ENCODE measurements at places on chromosomes 4 and X.

- no peak for DNase-seq
Measured at GRCh38 chr4:77009511-77010115, 60.1 kb downstream of the SEPTIN11 start.

GRCh38 chr4:77095101-77095821 is 19.5 kb upstream of the CCNI start:
- peak; percentile 89 for DNase-seq

- no peak for DNase-seq
Measured at GRCh38 chr4:44671636-44672035, 6.6 kb upstream of the GUF1 start.

GRCh38 chr4:78939667-78940008 is 400 bp upstream of the PAQR3 start:
- DNase-seq = no peak

DNA sequence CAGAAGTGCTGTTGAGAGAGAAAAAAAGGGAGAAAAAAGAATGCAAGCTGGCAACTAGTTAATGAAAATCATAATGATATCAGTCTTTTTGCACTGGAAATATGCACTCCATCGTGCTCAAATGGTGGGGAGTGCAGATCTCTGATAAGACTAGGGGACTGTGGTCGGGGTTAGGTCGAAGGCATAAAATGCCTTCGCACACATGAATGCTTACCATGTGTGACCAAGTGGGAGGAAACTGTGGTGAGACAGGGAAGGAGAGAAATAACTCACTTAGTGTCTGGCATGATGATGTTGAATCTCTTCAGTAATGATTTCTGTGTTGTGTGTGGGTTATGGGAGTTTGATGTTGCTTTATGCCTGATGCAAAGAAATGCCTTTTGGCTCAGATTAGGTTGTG is 358.9 kb downstream of the FBXO8 start:
- DNase-seq = no peak

- DNase-seq = no peak
Measured at GRCh38 chr4:16240300-16240699, 14.0 kb upstream of the TAPT1 start.

Measured in posterior vena cava (tissue), 2 donors.